ENCODE measurements at places on chromosomes 13 and 19. TPM values are rescaled to one million over a fixed set of nuclear protein-coding genes. Genes with fewer than 3 reads are reported as not detected.

The SOX1 gene
- polyA plus RNA-seq: not detected

The NBEA gene
- polyA plus RNA-seq: 0.82 TPM

The CLC gene
- not detected for polyA plus RNA-seq

The CLIP3 gene
- 28.7 TPM for polyA plus RNA-seq

The GJB6 gene
- not detected for polyA plus RNA-seq

The POLD1 gene
- 40.2 TPM for polyA plus RNA-seq

The ZNF260 gene
- polyA plus RNA-seq: 4.0 TPM

The DAND5 gene
- 0.03 TPM for polyA plus RNA-seq

The ZNF587 gene
- polyA plus RNA-seq: 14.0 TPM

The ZSWIM4 gene
- polyA plus RNA-seq: 7.6 TPM

The TNNT1 gene
- 2.5 TPM for polyA plus RNA-seq

The CPB2 gene
- not detected for polyA plus RNA-seq

- peak; percentile 61 for DNase-seq
These were observed 17.6 kb downstream of the ACOD1 start for GRCh38 chr13:76965759-76966421.

DNA sequence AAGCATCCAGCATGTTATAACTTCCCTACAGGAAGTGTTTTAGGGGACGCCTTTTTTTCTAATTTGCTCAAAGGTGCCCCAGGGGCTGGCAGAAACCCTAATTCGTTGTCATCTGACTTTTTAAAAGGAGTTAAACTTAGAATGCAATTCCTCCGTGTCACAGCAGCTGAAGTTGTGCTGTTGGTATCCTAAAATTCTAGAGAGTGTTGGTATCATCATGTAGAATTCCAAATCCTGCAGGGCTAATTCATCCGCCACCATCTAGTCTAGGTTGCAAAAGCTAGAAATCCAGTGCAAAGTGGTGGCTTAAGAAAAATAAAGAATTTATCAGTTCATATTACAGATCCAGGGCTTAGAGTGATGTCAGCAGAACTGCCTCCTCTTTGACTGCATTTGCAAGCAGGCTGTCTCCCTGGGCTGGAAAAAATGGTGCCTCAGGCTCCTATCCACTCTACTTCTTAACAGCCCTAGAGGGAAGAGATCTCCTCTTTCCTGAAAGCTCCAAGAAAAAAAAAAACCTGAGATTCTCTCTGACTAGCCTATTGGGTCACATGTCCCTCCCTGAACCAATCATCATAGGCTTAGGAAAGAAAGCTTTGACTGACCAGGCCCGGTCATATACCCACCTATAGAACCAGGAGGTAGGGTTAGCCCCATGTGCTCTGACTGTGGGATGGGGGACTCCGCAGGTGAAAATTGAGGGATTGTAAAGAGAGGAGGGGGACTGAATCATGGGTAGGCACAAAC lies 73.0 kb downstream of the MAP4K1 start:
- DNase-seq: peak; percentile 5

DNA sequence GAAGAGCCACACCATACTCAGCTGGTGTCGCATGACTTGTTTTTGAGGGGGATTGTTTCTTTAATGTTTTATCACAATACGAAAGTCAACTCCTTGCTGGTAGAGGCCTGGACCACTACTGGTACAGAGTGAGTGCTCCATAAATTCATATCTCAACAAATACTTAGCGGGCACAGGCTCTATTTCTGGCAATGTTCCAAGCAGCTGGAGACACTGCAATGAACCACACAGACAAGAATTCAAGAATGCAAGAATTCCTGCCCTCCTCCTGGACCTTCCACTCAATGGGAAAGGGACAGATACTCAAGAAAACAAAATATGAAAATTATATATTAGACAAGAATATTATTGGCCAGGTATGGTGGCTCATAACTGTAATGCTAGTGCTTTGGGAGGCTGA lies 5.1 kb upstream of the FXYD5 start:
- no peak for DNase-seq

DNA sequence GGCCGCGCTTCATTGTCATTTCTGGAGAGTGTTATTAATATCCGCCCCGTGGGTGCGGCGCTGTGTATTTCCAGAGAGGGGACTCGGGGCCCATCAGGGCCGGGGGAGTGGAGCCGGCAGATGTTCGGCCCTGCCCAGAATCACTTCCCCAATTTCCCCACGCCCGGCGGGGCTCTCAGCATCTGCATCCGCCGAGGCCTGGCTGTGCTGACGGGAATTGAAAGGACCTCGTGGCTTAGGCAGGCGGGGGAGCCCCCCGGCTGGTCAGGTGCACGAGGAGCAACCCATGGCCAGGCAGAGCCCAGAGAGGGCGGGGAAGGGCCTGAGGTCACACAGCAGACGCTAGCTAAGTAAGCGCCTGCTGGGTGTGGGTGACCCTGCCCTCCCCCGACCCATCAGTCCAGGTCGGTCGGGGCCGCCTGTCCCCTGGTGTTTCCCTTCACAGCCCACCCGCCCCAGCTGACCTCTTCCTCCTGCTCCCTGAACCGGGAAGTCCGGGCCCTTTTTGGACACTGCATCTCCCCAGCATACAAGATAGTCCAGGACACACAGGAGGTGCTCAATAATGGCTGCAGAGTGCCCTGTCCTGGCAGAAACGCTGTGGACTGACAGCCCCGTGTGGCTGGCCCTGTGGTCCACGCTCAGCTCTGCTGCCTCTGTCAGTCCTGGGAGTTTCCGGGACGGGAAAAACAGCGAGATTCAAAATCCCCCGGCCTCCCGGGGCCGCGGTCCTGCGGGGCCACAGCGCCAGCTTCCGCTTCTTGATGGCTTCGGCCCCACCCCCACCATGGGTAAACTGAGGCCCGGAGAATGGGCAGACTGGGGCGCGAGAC lies 22.1 kb downstream of the ARID3A start:
- no peak for DNase-seq

DNA sequence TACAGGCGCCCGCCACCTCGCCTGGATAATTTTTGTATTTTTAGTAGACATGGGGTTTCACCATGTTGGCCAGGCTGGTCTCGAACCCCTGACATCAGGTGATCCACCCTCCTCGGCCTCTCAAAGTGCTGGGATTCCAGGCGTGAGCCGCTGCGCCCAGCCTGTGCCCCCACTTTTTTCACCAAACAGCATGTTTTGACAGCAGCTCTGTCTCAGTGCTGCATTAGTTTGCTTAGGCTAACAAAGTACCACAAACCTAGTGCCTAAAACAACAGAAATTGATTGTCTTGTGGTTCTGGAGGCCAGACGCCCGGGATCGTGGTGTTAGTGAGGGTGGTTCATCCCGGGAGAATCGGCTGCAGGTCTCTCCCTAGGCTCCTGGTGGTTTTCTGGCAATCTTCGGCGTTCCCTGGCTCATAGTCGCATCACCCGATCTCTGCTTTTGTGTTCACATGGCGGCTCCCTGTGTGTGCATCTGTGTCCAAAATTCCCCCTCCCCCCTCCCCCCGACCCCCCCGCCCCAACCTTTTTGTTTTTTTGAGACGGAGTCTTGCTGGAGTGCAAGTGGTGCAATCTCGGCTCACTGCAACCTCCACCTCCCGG lies 30.0 kb downstream of the MYH14 start:
- no peak for DNase-seq

- DNase-seq: no peak
These were observed 1.1 kb upstream of the IFI30 start for GRCh38 chr19:18172331-18173053.

DNA sequence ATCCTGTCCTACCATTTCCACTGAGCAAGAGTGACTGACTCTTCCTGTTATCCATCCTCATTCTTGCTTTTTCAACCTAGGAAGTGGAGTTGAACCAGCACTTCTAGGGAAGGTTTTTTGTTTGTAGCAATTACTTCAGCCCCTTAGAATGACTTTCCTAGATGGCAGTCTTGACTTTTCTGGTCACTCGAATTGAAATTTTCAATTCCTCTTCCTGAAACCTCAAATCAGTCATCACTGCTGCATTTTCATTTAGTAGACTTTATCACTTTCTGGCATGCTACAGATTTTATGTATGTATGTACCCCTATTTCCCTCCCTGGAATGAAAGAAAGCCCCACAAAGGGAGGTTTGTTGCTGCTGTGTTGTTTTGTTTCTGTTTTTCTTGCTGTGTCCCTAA lies 915.9 kb downstream of the PCDH17 start:
- DNase-seq: no peak

- peak; percentile 25 for DNase-seq
These were observed 438.7 kb upstream of the ARGLU1 start for GRCh38 chr13:107006661-107007060.

DNA sequence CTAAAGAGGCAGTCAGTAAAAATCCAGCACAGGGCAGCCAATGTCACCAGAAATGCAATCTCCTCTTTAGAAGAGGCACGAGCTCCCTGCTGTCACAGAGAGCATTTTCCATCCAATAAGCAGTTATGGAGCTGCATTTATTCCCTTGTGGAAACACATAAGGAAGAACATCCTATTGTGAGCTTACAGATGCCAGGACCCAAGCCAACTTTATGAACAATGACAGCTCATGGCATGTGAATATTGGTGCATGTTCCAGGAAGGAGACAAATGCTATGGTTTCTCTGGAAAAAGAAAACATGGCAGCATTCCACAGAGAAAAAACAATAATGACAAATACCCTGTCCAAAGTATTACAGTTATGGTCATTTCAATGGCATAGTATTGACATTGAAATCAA lies 955.6 kb downstream of the UQCRFS1 start:
- DNase-seq: no peak

GRCh38 chr19:15976836-15977689 lies 28.3 kb downstream of the OR10H4 start:
- no peak for DNase-seq

- no peak for DNase-seq
These were observed 30.4 kb downstream of the SLC25A15 start for GRCh38 chr13:40819797-40820315.

DNA sequence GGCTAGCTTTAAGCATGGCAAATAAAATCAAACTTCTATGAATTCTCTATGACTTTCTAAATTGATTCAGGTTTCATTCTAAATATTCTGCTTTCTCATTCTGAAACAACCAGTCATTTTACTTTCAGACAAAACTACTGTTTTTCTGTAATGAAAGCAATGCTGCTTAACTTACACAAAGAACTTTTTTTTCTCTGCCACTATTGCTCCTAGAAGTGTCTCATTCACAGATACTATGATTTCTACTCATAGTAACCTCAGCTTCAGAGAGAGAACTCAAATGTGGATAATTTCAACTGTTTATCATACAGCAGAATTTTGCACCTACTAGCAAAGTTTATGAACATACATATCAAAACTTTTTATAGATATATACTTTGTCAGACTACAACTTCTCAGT lies 724.6 kb downstream of the SLITRK5 start:
- DNase-seq: no peak

- DNase-seq: peak; percentile 10
These were observed 5.2 kb upstream of the PLIN4 start for GRCh38 chr19:4523306-4524110.

DNA sequence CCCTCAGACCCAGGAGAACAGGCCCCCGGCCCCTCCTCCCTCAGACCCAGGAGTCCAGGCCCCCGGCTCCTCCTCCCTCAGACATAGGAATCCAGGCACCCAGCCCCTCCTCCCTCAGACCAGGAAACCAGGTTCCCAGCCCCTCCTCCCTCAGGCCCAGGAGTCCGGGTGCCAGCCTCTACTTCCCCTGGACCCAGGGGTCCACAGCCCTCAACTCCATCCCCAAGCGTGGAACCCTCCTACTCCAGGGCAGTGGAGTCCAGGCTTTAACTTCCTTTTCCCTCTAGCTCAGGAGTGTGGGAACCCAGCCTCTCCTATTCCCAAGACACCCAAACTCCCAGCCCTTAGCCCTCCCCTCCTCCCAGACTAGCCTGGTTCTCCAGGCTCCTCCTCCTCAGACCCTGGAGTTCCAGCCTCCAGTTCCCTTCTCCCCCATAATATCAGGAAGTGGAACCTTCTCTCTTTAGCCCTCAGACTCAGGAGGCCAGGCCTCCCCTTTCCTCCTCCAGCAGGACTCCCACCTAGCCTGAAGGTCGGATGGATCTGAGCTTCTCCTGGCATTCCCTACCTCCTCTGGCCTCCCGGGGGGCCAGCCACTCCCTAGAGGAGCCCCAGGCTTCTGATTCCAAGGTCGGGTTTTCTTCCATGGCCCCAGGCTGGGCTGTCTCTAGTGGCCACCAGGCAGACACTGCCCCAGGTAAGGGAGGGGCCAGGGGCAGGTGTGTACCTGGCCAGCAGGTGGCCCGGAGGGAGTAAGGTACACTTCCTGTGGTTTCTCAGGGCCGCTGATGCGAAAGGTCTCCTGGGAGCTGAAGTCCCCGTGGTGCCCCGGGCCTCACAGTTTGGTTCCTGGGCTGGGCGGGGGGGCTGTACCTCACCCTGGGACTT lies at the start of gene TMC4:
Gene TMC4 (minus strand): TSS at position 690 of the 888 bp plus-strand sequence. CDS start 43 bp downstream, at position 647.
- no peak for DNase-seq

GRCh38 chr13:30364133-30364532 lies 56.8 kb upstream of the KATNAL1 start:
- DNase-seq: peak; percentile 60

GRCh38 chr19:12843999-12844732 lies 5.9 kb downstream of the MAST1 start:
- DNase-seq: no peak

GRCh38 chr19:49580264-49581006 lies at the start of gene NOSIP:
Gene NOSIP (minus strand): TSS chr19:49580556. CDS start chr19:49560691, 19,865 bp downstream.
- peak; percentile 97 for DNase-seq

GRCh38 chr19:17519967-17520366 lies 8.5 kb downstream of the PGLS start:
- DNase-seq: no peak

DNA sequence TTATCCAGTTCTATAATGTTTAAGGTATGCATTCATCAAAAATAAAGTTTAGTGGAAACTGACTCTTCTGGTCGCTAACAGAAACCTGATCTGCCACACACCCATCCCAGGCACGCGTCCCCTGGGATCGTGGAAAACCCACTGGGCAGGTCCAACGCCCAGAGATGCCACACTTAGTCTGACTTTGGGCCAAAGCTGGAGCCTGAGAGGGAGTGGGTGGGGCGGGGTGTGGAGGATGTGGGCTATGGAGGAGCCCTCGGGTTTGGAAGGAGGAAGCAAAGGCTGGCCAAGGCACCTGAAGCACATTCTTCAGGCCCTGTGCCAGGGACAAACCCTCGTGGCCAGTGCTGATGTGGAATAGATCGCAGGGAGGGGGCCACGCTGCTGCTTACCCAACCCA lies 2.5 kb downstream of the IGFL1 start:
- DNase-seq: no peak

- no peak for DNase-seq
These were observed 21.4 kb upstream of the PSG9 start for GRCh38 chr19:43290568-43291359.
